ENCODE measurements at places on chromosomes 2 and 18.
A peak's percentile ranks its signal among the peaks of the same experiment; 100 is the strongest.

DNA sequence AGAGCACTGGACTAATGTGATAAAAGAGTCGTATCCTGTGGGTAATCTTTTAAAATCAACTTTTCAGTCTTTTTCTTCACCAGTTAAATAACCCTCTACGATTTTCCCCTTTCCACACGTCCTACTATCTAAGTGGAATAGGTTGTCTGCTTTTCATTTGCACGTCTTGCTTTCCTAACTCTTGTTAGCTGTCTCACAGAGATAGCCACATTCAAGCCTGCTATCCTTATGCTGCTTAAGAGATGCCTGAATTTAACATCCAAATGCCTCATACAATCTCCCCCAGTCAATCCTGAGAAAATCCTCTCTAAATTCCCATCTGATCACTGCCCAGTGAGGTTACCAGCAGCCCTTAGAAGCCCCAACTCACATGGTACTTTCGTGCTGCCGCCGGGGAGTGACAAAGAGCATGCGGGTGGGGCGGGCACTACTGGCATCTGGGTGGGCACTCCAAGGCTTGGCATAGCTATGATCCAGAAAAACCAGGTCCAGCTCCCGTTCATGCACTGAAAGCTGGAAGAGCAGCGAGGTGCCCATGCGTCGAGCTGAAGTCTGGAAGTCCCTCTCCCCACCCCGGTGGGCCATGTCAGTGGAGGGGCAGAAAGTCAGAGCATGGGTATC lies 1.5 kb downstream of the KANSL3 start:
- DNase-seq, result no peak

GRCh38 chr2:47843407-47843806 lies 60.5 kb downstream of the MSH6 start:
- no peak for DNase-seq

DNA sequence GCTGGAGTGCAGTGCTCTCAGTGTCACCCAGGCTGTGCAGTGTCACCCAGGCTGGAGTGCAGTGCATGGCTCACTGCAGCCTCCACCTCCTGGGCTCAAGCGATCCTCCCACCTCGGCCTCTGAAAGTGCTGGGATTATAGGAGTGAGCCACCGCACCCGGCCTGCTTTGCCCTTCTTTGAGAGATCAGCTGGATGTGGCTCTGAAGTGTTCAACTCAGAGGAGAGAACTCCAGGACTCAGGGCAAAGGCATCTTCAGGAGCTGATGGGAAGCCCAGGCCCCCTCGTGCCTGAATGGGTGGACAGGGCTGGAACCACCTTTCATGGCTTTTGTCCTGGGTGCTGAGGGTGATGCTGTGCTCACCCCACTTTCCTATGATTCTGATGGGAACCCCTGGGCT lies 52.0 kb upstream of the HAAO start:
- DNase-seq, result no peak

- DNase-seq, result no peak
Measured at GRCh38 chr18:59343926-59344325, 15.1 kb downstream of the LMAN1 start.

DNA sequence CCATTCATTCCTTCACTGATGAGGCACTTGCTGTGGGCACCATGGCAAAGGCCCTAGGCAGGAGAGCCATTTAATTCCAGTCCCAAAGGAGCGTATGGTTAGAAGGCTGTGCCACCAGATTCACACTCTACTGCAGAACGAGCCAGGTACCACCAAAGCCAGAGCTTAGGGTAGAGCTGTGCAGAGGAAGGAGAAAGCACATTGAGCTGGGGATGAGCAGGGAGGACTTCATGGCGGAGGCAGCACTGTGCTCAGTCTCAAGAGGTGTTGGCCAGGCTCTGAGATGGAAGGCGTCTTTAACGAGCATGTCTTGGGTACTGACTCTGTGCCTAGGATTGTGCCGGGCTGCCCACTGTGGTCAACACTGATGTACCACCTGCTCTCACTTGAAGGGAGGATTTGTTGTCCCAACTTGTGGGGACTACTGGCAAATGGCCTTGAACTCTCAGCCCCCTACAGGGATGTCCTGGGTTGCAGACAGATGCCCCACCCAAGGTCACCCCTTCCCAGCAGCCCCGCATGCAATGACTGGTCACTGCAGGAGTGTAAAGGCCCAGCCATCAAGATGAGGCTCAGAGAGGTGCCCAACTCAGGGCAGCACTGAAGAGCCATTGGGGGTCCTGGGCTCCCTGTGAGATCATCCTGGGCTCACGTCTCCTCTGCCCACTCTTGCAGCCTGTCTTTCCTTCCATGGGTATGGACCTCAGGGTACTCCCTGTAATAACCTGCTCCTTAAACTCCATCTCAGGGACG lies 251.4 kb downstream of the GLI2 start:
- no peak for DNase-seq

GRCh38 chr2:144835634-144836350 lies 315.9 kb upstream of the ZEB2 start:
- peak; percentile 30 for DNase-seq

GRCh38 chr2:150404147-150404546 lies 83.3 kb downstream of the RND3 start:
- DNase-seq, result no peak

DNA sequence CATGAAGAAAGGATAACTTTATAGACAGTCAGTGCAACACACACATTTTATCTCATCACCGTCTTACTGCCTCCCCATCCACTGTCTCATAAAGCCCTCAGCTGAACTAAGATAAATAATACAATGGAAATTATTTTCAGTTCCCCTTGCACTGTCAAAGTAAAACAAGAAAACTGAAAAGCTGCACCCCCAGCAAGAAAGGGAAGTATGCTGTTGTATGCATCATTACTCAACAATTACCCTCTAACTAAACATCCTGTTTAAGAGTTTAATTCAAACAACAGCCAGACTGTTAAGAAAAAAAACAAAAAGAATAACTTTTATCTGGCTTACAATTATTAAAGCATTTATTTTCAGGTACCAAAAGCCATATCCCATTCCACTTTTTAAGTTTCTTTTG lies 25.0 kb downstream of the MPPE1 start:
- DNase-seq, result no peak

- DNase-seq, result no peak
Measured at GRCh38 chr2:1910021-1910420, 165.7 kb upstream of the PXDN start.

- no peak for DNase-seq
Measured at GRCh38 chr2:26649992-26650712, 9.0 kb upstream of the CIB4 start.

GRCh38 chr2:241315879-241316631 lies at the start of gene SEPTIN2:
SEPTIN2 (plus strand) TSS chr2:241315925; CDS start chr2:241324233, 8,308 bp downstream.
- DNase-seq, result peak; percentile 30

DNA sequence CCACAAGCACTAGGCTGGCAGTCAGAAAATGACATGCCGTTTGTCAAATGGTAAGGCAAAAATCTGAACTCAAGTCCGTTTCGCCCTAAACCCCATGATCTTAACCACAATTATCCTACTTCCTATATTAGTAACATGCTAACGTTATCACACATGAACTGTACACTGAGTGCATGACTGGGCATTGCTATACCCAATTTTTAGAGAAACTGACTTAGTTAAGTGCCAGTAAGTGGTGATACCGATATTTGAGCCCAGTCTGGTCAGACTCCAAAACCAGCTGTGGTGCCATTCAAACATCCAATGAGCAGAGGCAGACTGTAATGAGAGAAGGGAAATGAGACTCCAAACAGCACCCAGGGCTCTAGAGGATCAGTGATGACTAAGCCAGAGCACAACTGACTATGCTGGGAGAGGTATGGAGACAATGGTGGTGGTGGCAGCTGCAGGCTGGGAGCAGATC lies 311.7 kb upstream of the PKDCC start:
- DNase-seq, result peak; percentile 2

- DNase-seq, result no peak
Measured at GRCh38 chr2:173410579-173410978, 55.9 kb downstream of the CDCA7 start.

- DNase-seq, result no peak
Measured at GRCh38 chr2:55141572-55142413, 90.3 kb downstream of the CLHC1 start.

DNA sequence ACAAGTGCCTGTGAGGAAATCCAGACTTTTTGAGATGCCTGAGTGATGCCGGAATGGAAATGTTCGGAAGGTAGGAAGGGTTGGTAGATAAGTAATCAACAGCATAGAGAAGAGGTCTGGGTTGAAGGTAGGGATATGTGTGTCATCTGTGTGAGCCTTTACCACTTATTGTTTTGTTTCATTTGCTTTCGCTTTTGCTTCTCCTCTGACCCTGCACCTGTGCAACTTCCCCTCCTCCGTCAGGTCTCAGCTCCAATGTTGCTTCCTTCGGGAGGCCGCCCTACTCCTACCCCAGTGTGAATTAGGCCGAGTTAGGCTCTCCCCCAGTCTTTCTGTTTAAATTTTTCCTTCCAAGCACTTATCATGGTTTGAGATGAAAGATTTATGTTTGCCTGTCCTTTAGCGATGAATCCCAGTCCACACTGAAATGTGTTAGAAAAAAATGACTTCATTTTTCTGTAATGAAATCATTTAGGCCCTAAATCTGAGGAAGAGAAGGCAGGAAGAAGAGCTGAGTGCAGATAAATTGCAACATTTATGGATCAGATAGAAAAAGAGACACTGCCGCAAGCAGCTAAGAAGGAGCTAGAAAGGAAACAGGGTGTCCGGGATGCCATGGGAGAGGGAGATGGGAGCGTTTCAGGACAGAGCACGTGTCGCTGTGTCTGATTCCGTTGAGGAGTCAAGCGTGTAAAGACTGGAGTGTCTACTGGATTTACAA lies 139.6 kb upstream of the PELI1 start:
- DNase-seq, result no peak

DNA sequence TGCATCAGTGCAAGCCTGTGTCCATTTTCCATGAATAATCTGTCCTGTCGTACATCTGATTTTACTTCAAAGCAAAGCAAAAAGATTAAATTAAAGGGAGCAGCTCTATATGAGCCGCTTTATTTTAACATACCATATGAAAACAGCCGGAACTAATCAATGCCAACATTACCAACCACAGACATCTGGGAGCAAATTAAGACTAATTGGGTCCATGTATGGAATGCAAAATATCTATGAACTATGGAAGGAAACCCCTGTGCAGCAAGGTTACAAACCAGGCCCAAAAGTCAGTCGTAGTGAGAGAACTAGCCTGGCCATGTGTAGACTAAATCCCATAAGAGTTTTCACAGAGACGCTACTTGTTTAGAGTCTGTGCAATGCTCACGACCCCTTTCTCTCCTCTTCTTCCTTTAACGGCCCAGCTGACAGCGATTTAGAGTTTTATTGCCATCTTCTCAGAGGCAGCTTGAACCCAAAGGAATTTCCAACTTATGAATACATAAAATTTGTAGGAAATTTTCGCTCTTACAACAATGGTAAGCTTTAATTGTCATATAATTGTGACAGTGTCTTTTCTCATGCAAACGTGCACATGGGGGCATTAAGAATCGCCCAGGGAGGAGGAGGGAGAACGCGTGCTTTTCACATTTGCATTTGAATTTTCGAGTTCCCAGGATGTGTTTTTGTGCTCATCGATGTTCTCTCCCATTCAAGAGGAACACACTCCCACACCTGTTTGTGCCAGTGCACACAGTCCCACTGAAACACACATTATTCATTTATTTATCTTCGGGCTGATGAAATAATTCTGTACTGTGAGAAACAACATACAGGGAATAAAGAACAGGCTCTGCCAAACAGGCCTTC lies 52.9 kb upstream of the RPL31 start:
- peak; percentile 44 for DNase-seq

DNA sequence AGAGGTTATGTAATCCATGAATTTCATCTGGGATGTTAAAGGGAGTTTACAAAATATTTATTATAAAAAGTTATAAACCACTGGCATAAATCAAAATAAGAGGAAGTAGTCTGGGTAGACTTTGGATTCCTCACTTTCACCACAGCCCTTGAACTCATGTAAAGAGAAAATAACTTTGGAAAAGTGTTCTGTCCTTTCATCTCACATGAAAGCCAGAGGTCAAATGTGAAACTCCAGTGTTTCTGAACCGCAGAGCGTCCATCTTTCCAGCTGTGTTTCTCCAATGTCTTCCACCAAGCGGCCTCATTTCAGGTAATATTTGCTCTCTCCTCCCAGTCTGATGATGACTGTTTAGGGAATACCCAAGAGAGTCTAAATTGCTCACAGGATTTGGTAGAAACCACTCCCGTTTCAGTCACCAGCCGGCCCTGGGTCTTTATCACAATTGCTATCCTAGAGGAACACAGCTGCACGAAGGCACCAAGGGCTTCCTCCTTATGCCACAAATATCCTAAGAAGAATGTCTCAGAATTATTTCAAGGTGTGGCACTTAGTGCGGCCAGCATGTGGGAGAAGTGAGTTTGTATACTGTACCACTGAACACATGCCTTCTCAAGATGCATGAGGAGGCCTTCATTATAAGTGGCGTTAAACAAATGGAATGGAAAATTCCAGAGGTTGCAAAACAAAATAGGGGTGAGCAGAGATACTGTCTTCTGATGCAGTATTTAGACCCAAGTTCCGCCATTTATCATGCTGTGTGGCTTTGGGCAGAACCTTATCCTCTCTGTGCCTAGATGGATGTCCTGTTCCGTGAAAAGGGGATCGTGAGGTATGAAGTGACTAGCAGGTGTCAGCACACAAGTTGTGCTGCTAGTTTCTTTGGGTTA lies 63.8 kb downstream of the ACTR2 start:
- DNase-seq, result no peak

GRCh38 chr18:420661-421246 lies 79.7 kb downstream of the COLEC12 start:
- no peak for DNase-seq

GRCh38 chr2:203461746-203462145 lies 73.4 kb downstream of the RAPH1 start:
- DNase-seq, result no peak

Measured in foreskin fibroblast (primary cell).